ENCODE measurements at places on chromosomes 16 and 17. TPM values are rescaled to one million over a fixed set of nuclear protein-coding genes. Genes with fewer than 3 reads are reported as not detected.

DNA sequence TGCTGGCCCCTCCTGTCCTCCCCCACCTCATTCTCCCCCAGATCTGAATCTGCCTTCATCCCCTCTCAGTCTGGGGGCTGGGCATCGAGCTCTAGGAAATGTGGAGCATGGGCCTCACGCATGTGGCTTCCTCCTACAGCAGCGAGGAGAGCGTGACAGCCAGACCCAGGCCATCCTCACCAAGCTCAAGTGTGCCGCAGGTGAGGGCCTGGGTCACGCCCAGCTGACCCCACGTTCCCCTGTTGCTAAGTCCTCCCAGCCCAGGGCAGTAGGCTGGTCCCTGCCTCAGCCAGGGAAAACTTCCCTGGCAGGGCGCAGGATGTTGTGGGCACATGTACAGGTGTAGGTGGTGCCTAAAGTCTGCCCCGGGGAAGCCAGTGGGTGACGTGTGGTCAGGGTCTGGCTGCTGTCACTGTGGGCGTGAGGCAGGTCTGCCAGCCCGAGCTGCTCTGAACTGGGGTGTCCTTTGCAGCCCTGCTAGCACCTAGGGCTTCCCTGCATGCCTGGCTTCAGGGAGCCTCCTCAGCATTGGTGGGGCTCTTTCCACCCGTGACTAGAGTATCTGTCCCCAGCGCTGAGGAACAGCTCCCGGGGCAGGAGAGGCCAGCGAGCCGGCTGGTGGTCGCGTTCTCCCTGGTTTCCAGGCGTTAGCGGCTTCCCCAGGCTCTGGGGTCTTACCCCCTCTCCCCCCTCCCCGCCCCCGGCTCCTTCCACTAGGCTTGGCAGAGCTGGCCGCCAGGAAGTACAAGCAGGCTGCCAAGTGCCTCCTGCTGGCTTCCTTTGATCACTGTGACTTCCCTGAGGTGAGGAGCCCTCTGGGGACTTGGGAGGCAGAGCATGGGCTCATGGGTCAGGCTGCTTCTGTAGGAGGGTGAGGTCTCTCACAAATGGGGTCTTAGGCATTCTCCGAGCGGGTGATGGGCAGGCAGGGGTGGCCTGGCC lies 3.6 kb downstream of the GPS1 start:
- H3K4me1 ChIP-seq, result peaks cover 28% of the 10 kb centered on the region
- peaks cover 43% of the 10 kb centered on the region for H3K36me3 ChIP-seq
- H3K27ac ChIP-seq, result no peak overlapping the region
- DNase-seq, result no peak
- no peak overlapping the region for H3K4me3 ChIP-seq

- DNase-seq, result no peak
- H3K36me3 ChIP-seq, result peaks cover 43% of the 10 kb centered on the region
- no peak overlapping the region for H3K4me3 ChIP-seq
- no peaks in the 10 kb centered on the region for H3K27me3 ChIP-seq
- H3K4me1 ChIP-seq, result no peaks in the 10 kb centered on the region
Measured at GRCh38 chr17:19904412-19904811, 36.7 kb upstream of the ULK2 start.

The DLX3 gene
- total RNA-seq, result not detected

The SLFN14 gene
- total RNA-seq, result not detected

DNA sequence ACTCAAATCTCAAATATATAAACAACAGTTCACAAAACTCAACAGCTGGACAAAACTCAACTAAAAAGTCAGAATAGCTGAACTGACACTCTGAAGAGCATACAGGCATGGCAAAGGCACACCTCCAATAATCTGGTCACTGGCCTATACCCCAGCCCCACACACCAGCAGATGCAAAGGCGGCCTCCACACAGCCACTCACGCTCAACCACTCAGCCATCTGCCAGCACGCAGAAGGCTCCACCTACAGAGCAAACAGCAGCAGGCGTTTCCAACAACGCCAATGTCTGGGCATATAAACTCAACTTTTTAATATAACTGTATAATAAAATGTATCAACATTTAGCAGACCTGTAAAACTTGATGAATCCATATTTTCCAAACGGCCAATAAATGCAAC lies 17.2 kb downstream of the USP7 start:
- no peaks in the 10 kb centered on the region for H3K36me3 ChIP-seq
- H3K4me3 ChIP-seq, result no peak overlapping the region
- H3K27ac ChIP-seq, result no peak overlapping the region
- H3K27me3 ChIP-seq, result no peaks in the 10 kb centered on the region
- H3K4me1 ChIP-seq, result peaks cover 57% of the 10 kb centered on the region

DNA sequence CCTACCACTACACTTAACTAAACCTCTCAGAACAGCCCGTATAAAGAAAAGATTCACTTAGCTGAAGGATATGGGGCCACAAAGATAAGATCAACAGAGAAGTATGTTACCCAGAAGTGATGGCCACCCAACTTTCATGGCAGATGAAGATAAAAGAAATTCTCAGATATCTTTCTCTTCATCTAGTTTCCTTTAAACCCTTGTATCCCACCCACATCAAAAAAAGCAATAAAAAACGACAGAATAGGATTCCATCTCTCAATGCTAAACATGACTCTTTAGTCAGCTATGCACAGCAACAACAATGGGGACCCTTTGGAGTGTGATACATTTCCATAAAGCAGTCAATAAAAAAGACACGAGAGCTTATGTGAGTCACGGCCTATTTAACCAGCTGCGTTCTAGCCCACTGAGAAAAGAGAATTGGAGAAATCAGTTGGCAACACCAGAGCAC lies 86.6 kb downstream of the SNX11 start:
- H3K27ac ChIP-seq, result no peak overlapping the region
- no peaks in the 10 kb centered on the region for H3K27me3 ChIP-seq
- H3K4me3 ChIP-seq, result no peak overlapping the region
- H3K4me1 ChIP-seq, result no peaks in the 10 kb centered on the region
- H3K36me3 ChIP-seq, result no peaks in the 10 kb centered on the region
- DNase-seq, result no peak

The FAM83G gene
- 19.8 TPM for total RNA-seq

- DNase-seq, result no peak
- H3K4me1 ChIP-seq, result no peaks in the 10 kb centered on the region
- H3K27me3 ChIP-seq, result no peaks in the 10 kb centered on the region
- no peaks in the 10 kb centered on the region for H3K36me3 ChIP-seq
- no peak overlapping the region for H3K4me3 ChIP-seq
Measured at GRCh38 chr16:1000608-1001007, 19.0 kb downstream of the SOX8 start.

- peak overlapping the region; percentile 70 for H3K4me3 ChIP-seq
- H3K4me1 ChIP-seq, result peaks cover 88% of the 10 kb centered on the region
- no peaks in the 10 kb centered on the region for H3K36me3 ChIP-seq
- no peak for DNase-seq
- no peak overlapping the region for H3K27ac ChIP-seq
Measured at GRCh38 chr17:29617125-29617480, 5.6 kb downstream of the CORO6 start.

GRCh38 chr17:74935585-74936469 lies at the start of gene OTOP3:
OTOP3 (plus strand) TSS chr17:74935898; CDS start chr17:74935922, 24 bp downstream.
- H3K36me3 ChIP-seq, result no peaks in the 10 kb centered on the region
- H3K27me3 ChIP-seq, result no peaks in the 10 kb centered on the region
- H3K4me1 ChIP-seq, result peaks cover 12% of the 10 kb centered on the region
- no peak within 1 kb of the TSS for H3K4me3 ChIP-seq

DNA sequence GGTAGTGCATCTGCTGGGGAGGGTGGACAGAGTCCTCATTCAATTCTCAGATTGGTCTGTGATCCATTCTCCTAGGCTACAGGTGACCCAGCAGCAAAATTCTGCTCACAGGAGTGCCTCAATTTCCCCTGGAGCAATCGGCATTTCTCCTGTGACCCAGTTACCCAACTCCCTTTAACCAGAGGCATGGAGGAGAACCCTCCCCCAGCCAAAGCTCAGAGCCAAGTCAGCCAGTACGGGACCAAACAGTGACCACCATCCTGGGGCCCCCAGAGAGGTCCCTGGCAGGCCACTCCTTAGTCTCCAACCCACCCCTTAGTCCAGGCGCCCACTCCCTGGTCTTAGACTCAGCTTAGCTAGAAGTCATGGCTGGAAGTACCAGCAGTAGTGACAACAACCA lies 75.6 kb downstream of the DYNLRB2 start:
- no peaks in the 10 kb centered on the region for H3K4me1 ChIP-seq
- no peaks in the 10 kb centered on the region for H3K27me3 ChIP-seq
- H3K36me3 ChIP-seq, result no peaks in the 10 kb centered on the region

DNA sequence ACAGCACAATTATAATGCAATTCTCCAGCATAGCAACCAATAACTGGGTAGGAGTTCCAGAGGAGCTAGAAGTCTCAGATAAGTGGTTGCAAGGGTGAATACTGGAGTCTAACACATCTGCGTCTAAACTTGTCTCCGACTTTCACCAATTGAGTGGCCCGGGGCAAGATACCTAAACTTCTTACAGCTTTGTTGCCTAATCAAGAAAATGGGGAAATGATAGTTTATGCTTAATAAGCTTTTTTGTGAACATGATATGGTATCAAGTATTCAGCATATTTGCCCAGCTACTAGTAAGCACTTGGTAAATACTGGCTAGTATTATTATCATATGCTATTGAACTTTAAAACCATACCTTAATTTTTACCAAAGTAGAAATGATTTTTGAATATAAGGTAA lies 183.5 kb downstream of the KCNJ2 start:
- no peaks in the 10 kb centered on the region for H3K36me3 ChIP-seq
- H3K27me3 ChIP-seq, result no peaks in the 10 kb centered on the region
- no peak overlapping the region for H3K4me3 ChIP-seq
- H3K27ac ChIP-seq, result no peak overlapping the region
- no peaks in the 10 kb centered on the region for H3K4me1 ChIP-seq

The NRN1L gene
- total RNA-seq, result not detected

- H3K27ac ChIP-seq, result peak overlapping the region; percentile 92
- H3K4me3 ChIP-seq, result peak overlapping the region; percentile 48
- H3K4me1 ChIP-seq, result peaks cover 45% of the 10 kb centered on the region
- no peaks in the 10 kb centered on the region for H3K36me3 ChIP-seq
- DNase-seq, result peak; percentile 58
- no peaks in the 10 kb centered on the region for H3K27me3 ChIP-seq
Measured at GRCh38 chr17:79019632-79020584, 4.1 kb upstream of the C1QTNF1 start.

GRCh38 chr16:21704733-21705132 lies 41.0 kb downstream of the OTOA start:
- H3K4me3 ChIP-seq, result no peak overlapping the region
- no peaks in the 10 kb centered on the region for H3K36me3 ChIP-seq
- H3K27ac ChIP-seq, result no peak overlapping the region
- DNase-seq, result no peak
- H3K27me3 ChIP-seq, result no peaks in the 10 kb centered on the region
- H3K4me1 ChIP-seq, result no peaks in the 10 kb centered on the region

- H3K36me3 ChIP-seq, result no peaks in the 10 kb centered on the region
- H3K4me1 ChIP-seq, result no peaks in the 10 kb centered on the region
- no peak for DNase-seq
- no peaks in the 10 kb centered on the region for H3K27me3 ChIP-seq
- no peak overlapping the region for H3K27ac ChIP-seq
- H3K4me3 ChIP-seq, result no peak overlapping the region
Measured at GRCh38 chr16:73558219-73558618, 510.3 kb upstream of the ZFHX3 start.

GRCh38 chr16:75908331-75909117 lies 182.2 kb upstream of the CPHXL start:
- H3K27ac ChIP-seq, result no peak overlapping the region
- no peaks in the 10 kb centered on the region for H3K27me3 ChIP-seq
- no peak overlapping the region for H3K4me3 ChIP-seq
- no peaks in the 10 kb centered on the region for H3K36me3 ChIP-seq
- no peaks in the 10 kb centered on the region for H3K4me1 ChIP-seq
- DNase-seq, result no peak

DNA sequence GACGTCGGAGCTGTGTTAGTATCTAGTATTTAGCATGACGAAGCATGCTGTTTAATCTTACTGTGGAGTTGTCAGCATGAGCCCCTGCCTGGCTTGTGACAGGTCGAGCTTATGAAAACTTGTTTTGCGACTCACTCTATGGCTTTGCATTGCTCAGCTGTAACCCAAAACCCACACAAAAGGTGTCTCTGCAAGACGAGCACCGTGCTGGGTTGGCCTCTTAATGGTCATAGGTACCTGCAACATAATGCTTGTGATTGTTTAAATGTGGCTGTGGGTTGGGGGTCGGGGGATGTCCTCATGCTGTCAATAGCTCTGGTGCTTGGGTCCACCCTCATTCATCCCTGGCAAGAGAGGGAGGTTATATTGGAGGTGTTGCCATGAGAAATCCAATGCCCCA lies 5.4 kb downstream of the NTN1 start:
- H3K36me3 ChIP-seq, result no peaks in the 10 kb centered on the region
- no peaks in the 10 kb centered on the region for H3K27me3 ChIP-seq
- no peak for DNase-seq
- peaks cover 12% of the 10 kb centered on the region for H3K4me1 ChIP-seq
- no peak overlapping the region for H3K27ac ChIP-seq

DNA sequence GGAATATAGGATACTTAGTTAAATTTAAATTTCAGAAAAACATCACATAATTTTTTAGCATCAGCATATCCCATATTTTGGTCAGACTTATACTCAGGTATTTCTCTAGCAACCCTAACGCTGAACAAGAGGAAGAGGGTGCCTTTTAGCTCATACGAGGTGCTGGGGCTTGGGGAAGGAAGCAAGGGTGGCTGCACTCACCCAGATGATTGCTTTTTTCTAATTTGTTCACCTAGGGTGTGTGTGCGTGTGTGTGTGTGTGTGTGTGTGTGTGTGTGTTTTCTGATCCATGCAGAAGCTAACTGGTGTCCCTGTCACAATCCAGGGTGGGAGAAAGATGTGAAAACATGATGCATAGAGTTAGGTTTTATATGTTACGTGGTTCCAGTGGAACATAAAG lies 81.2 kb downstream of the WNT3 start:
- no peaks in the 10 kb centered on the region for H3K4me1 ChIP-seq
- H3K27me3 ChIP-seq, result no peaks in the 10 kb centered on the region
- H3K27ac ChIP-seq, result no peak overlapping the region
- H3K36me3 ChIP-seq, result no peaks in the 10 kb centered on the region
- DNase-seq, result no peak

- no peak for DNase-seq
- H3K36me3 ChIP-seq, result no peaks in the 10 kb centered on the region
- peak overlapping the region; percentile 42 for H3K27ac ChIP-seq
- H3K4me1 ChIP-seq, result peaks cover 18% of the 10 kb centered on the region
- H3K4me3 ChIP-seq, result peak overlapping the region; percentile 82
- H3K27me3 ChIP-seq, result no peaks in the 10 kb centered on the region
Measured at GRCh38 chr16:30429418-30429677, 482 bp downstream of the DCTPP1 start.

DNA sequence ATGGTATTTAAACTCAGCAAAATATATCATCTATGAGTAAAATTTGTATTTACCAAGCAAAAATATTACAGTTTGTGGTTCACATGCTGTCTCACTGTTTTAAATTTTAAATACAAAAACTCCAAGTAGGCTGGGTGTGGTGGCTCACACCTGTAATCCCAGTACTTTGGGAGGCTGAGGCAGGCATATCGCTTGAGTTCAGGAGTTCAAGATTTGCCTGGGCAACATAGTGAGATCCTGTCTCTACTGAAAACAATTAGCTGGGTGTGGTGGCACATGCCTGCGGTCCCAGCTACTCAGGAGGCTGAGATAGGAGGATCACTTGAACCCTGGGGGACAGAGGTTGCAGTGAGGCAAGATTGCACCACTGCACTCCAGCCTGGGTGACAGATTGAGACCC lies 37.3 kb downstream of the MAPT start:
- H3K36me3 ChIP-seq, result no peaks in the 10 kb centered on the region
- DNase-seq, result no peak
- H3K4me3 ChIP-seq, result no peak overlapping the region
- H3K4me1 ChIP-seq, result no peaks in the 10 kb centered on the region
- no peak overlapping the region for H3K27ac ChIP-seq

The LRRC75A gene
- total RNA-seq, result 4.0 TPM

The TNFAIP1 gene
- 43.3 TPM for total RNA-seq

- H3K36me3 ChIP-seq, result no peaks in the 10 kb centered on the region
- peaks cover 10% of the 10 kb centered on the region for H3K4me1 ChIP-seq
- no peak for DNase-seq
- H3K27me3 ChIP-seq, result no peaks in the 10 kb centered on the region
Measured at GRCh38 chr17:1241929-1242328, 28.3 kb upstream of the BHLHA9 start.
